ENCODE measurements at places on chromosomes 13 and 19.
A peak's percentile ranks its signal among the peaks of the same experiment; 100 is the strongest.

DNA sequence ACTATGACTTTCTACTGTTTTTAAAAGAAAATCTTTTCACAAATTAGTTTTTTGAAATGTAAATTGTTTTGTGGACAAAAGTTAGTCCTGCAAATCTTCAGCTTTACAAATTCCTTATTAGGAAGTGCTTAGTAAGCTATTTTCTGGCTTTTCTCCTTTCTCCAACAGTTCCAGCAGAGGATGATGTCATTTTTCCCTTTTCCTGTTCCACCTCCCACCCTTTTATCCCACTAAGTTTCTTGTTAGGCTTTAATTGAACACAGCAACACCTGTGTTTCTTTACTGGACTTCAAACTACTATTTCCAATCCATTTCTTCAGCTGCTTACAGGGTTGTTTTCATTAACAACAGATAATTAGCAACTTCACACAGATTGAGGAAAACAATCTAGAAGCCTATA is 389.2 kb downstream of the NDFIP2 start:
- DNase-seq, result no peak

- no peak for DNase-seq
Measured at GRCh38 chr19:27618006-27618405, 1594.9 kb downstream of the UQCRFS1 start.

DNA sequence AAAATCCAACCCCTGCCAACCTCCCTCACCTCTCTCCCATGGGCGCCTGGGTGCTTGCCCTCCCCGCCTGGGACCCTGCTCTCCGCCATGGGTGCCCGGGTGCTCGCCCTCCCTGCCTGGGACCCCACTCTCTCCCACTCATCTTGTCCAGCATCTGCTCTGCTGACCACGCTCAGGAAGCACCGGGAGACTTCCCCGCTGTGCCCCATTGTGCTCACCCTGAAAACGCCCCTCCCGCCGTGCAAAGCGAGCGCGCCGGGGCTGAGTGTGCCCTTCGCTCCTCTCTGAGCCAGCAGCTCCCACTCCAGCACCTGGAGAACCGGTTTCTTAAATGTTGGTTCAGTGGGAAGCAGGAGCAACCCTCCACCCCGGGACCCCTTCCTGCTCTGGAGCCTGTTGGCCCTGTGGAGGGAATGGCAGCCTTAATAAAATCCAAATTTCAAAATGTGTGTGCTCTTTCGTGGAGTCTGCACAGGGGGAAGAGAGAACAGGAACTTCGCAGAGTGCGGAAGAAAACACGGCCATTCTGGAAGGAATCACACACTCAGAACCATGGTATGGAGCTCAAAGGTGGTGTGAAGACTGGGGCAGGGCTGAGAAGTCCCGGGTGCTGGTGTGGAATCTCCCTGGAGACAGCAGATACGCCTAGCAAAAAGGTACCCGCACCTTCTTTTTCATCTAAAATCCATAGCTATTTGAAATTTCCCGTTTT is 23.1 kb upstream of the CDC16 start:
- DNase-seq, result no peak

DNA sequence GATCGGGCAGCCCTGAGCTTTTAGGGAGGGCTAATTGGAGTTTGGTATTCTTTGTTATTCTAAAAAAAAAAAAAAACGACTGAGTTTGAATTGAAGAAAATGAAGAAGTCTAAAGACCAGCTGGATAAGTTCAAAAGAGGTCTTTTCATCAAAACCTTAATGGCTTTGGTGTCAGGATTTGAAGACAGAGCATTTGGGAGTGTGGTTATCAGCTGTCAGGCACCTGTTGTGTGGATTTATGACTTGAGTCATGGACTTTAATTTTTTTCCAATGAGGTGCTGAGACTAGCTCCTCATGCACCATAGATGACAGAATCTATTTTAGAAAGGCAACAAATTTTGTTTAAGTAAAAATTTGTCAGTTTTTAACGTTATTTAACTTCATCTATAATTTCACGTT is 72.5 kb downstream of the FREM2 start:
- no peak for DNase-seq

DNA sequence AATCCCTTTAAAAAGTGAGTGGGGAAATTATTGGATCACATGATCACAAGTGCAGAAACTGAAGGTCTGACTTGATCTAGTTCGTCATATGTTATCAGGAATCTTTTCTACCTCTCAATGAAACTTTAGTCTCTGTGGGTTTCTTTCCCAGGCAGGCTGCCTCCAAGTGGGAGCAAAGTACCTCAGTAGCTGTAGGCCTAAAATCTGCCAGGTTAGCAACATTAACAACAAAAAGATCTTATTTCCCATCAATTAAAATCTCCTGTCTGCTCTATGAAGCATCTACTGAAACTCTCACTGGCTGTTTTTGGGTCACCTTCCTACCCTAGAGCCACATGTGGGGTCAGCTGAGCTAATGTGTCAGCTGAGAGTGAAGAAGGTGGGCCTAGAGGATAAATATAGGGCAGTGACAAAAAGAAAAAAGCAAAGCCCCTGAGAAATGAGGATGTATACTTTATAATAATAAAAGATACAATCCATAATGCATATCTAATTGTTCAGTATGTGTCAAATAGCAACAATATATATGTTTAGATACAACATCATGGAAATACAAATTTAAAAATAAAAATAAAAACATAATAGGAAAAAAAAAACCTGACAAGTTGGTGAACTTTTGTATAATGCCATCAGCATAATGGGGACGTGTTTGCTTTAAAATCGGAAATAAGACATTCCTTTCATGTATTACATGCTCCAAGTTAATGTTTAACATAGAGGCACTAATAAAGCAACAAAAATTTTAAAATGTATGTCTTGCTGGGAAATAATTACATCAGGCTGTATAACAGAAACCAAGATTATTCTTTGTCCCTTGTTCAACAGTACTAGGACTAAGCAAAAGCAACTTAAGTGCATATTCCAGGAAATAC is 141.1 kb downstream of the GPC5 start:
- DNase-seq, result no peak

DNA sequence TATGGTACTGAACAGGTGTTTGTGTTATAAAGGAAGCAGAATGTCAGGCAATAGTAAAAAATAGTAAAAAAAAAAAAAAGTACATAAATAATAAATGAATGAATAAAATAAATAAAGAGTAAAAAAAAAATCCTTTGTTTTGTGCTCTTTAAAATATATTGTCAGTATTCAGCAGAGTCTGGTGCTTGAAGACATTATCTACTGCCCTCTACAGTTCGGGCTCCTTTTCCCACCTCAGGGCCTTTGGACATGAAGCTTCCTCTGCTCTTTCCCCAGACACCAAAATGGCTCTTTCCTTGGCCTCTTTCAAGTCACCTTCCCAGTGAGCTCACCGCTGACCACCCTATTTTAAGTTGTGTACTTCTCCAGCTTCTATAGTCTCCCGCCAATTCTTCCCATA is 137.5 kb downstream of the TNFRSF19 start:
- peak; percentile 52 for DNase-seq

DNA sequence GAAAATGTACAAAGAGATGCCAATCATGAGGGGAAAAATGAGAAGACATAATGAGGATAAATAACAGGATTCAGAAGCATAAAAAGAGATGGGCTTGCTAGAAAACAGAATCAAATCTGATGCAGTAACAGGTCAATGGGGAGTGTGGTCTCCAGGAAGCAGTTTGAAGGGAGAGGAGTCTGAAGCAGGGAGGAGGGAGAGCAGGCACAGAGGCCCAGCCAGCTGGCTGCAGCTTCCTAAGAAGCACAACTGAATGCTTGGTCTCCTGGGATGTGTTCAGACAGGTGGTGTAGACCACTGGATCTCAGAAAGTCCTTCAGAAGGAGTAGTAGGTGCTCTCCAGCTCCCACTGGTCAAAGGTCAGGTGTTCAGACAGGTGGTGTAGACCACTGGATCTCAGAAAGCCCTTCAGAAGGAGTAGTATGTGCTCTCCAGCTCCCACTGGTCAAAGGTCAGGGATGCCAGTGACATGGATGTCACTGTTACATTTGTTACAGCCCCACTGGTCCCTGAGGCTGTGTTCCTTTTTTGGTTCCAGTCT is 68.3 kb upstream of the UBAC2 start:
- DNase-seq, result no peak

DNA sequence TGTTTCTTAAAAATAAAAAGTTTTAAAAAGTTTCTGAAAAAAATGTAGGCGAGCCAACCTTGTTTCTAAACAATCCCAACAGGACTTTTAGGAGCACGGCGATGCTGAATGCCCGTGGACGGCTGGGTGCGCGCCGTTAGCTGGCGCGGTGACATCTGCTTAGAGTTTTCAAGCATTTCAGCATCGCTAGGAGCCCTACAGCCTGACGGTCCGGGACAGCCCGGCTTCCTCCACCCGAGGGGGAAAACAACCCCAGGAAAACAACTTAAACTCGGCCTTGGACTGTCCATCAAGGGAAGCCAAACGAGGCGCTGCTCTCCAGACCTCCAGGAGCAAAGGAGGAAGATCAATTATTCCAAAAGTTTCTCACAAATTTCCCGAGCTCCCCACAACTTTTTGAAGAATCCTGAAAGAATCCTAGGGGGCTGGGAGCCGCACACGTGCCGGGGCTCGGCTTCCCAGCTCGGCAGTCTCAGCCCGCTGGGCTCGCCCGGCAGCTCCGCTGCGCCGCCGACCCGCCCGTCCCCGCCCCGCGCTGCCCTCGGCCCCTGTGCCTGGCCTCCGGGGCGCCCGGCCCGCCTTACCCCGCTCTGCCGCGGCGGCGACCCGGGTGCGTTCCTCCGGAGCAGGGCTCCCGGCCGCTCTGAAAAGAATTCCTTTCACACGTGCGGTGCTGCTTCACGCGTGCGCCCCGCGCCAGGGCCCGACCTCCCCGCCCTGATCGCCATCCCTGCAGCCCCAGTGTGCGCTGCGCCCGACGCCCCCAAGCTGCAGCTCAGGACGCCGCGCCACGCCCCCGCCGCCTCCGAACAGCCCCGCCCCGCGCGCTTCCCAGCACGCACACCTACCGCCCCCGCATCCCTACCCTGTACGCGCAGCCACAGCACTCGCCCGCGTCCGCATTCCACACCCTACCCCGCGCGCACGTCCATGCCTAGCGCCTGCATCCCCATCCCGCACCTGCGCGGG is at the start of gene GJA3:
Gene GJA3 (minus strand): TSS at position 747 of the 969 bp plus-strand sequence. CDS start 17,764 bp downstream, outside the sequence.
- peak; percentile 56 for DNase-seq

- DNase-seq, result no peak
Measured at GRCh38 chr13:107585469-107586180, 629.7 kb downstream of the LIG4 start.

DNA sequence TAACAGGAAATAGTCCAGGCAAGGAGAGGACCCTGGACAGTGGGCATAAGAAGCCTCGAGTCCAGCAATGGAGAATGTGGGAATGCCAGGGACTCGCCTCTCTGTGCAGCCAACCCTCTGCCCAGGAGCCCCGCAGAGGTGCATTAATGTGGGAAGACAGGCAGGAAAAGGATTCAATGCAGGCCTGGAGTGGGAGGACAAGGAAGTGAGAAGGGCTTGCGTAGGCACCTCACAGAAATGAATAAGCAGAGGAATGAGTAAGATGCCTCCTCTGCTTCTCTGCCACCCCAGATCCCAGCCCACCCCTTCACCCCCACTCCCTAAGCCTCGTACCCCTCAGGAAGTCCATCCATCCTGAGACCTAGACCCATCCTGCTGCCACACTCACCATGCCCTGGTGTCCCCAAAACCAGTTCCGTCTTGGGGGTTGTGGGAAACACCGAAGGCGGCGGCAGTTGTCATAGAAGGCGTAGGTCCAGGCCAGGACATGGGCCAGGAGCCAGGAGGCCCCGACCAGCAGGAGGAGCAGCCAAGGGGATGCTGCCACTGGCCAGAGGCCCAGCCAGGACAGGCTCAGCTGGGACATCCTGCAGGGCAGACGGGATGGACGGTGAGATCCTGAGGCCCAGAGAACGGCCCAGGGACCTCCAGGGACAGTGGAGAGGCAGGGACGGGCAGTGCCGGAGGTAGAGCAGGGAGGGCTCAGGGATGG is 692 bp downstream of the CYP4F2 start:
- DNase-seq, result no peak

DNA sequence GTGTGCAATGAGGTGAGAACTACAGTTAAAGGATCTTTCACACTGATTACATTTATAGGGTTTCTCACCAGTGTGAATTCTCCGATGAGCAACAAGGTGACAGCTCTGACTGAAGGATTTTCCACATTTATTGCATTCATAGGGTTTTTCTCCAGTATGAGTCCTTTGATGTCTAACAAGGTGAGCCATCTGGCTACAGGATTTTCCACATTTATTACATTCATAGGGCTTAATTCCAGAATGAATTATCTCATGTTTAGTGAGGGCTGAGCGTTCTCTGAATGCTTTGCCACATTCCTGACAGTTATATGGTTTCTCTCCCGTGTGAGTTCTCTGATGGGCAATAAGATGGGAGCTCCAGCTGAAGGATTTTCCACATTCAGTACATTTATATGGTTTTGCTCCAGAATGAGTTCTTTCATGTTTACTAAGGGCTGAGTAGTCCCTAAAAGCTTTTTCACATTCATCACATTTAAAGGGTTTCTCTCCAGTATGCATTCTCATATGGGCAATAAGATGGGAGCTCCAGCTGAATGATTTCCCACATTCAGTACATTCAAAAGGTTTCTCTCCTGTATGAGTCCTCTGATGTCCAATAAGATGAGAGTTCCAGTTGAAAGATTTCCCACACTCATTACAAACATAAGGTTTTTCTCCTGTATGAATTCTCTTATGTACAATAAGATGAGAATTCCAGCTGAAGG is 4.4 kb upstream of the C19orf18 start:
- DNase-seq, result no peak

- no peak for DNase-seq
Measured at GRCh38 chr13:38590796-38591507, 95.9 kb upstream of the FREM2 start.

- DNase-seq, result no peak
Measured at GRCh38 chr13:62704875-62705274, 1289.2 kb upstream of the PCDH20 start.

DNA sequence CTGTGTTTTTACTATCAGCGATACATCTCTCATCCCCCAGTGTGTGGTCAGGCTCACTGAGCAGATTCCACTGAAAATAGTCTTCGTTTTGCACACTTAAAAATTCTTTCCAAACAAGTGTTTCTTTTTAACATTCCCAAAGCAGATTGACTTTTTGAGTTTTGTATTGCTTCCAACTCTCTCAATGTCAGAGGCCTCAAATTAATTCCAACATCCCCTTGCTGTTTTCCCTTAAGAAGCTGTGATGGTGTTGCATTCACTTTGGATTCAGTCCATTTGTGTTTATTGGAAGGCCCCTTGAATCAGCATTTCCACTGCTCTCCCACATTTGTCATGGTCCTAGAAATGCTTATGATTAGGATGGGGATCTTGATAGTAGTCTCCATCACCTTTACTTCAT is 228.7 kb downstream of the KCNRG start:
- DNase-seq, result no peak

DNA sequence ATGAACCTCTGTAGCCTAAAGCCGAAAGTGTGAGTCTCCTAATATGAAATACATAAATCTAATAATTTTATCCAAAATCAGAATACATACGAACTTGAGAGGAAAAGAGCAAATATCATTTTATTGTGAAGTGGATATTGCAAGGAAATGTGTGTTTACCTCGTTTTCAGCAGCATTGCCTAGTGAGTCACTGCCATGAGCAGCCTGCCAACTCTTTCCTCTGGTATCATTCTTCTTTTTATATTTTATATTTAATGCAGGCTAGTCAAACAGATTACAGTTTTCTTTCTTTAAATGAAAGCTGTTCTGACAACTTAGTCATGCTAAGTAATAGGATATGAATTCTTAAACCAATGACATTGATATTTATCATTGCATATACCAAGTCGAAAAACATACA is 44.2 kb downstream of the EDNRB start:
- peak; percentile 9 for DNase-seq
